ENCODE measurements at places on chromosomes 16 and 17.

GRCh38 chr16:81647527-81647926, 131.6 kb upstream of the PLCG2 start:
- DNase-seq, result no peak

- DNase-seq, result no peak
These were observed 499.1 kb downstream of the KCNJ2 start for GRCh38 chr17:70668276-70668937.

DNA sequence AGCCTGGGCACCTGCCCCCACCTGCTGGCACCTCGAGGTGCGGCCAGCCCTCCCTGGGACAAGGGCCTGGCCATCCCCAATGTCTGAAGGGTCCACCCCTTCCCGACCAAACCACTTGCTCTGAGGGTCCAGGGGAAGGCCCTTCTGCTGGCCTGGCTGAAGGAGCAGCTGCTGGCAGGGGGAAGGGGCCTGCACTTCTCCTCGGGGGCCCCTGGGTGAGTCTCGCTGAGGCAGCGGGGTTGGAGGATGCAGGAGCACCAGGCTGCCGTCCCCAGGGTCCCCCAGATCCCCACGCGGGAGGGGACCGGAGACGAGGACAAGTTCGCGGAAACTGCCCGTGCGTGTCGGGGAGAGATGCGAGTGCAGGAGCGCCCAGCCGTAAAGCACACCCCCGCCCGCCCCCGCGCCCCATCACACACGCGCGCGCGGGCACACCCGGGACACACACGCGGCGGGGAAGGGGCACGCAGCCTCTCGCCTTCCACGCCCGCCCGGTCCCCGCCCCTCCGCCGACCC, 725 bp upstream of the CACNA1H start:
- DNase-seq, result no peak

DNA sequence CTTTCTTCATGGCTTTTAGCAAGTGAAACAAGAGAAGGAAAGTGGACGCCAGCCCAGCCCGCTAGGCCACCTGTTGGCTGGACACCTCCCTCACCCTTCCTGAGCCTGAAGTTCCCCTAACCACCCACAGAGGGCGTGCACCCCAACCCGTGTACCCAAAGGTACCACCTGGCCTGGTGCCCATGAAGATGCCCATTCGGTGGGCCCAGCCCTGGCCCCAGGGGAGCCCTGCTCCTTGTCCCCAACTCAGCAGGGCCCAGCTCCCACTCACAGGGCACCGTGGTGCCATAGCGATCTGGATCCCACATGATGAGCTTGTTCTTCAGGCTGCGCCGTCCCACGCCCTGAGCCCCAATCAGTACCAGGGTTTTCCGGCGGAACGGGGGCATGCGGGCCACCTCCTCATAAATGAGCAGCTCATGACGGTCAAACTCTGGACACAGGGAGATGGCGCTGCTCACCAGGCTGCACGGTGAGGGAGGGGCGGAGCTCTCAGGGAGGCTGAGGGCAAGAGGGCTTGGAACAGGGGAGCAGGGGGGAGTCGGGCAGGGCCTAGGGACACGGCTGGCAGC, 26.8 kb downstream of the MPP2 start:
- no peak for DNase-seq

DNA sequence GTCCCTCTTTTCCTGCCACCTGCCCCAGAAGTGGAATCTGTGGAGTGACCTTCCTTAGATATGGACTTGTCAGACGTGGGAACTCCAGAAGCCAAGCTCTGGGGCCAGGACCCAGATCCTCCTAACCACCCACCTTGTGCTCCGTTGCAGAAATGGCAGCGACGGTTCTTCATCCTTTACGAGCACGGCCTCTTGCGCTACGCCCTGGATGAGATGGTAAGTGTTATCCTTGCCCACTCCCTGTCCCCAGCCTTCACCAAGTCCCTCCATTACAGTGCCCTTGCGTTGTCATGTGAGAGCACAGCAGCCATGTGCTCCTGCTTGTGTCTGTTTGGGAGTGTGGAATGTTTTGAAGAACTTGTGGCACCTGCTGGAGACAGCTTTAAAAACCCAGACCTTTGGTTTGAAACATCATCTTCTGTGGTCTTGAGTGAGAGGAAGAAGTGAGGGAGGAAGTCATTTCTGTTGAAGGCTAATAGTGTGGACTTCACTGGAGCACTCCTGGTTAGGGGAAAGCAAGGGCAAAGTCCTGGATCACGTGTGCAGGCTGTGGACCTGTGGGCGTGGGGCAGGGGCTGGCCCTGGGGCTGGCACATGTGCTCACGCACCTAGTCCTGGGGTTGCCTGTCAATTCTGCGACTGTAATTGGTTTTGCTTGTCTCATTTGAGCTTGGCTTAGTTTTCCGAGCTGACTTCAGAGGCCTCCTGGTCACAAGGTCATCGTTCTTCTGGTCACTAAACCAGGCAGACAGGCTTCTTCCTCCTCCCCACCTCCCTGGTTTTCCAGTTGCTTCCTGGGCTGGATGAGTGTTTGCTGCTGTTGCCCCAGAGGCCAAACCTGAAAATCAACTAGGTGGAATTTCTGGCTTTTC, 35.8 kb downstream of the MPRIP start:
- DNase-seq, result no peak

DNA sequence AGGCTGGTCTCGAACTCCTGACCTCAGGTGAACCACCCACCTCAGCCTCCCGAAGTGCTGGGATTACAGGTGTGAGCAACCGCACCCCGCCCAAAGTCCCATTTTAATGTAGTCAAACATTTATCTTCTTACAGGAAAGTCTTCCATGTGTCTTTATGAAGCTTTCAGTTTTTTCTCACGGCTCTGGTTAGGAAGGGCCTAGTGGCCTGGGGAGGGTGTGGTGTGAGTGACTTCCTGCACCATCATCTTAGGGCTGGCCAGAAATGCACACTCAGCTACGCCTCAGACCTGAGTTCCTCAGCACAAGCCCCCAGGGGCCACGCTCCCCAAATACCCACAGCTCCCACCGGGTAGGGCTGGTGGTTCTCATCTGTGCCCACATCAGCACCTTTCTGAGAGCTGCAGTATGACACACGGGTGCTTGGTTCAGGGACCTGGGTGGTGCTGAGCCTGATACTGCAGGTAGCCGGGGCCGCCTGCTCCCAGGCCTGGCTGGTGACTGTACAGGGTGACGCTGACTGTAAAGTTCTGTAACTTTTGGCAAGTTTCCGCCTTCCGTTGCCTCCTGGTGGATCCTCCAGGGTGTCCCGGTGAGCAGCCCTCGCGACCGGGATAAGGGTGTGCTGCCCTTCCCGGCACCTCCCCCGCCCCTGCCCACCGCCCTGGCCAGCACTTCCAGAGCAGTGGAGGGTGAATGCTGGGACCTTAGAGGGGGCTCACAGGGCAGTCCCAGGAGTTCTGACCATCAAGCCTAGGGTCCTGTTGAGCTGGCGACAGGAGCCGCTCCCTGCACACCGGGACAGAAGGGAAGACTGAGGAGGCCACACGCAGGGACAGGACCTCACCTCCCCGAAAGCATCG, 52.5 kb downstream of the ZNF778 start:
- DNase-seq, result no peak

GRCh38 chr16:88906535-88907105, 40.2 kb upstream of the PABPN1L start:
- DNase-seq, result no peak

DNA sequence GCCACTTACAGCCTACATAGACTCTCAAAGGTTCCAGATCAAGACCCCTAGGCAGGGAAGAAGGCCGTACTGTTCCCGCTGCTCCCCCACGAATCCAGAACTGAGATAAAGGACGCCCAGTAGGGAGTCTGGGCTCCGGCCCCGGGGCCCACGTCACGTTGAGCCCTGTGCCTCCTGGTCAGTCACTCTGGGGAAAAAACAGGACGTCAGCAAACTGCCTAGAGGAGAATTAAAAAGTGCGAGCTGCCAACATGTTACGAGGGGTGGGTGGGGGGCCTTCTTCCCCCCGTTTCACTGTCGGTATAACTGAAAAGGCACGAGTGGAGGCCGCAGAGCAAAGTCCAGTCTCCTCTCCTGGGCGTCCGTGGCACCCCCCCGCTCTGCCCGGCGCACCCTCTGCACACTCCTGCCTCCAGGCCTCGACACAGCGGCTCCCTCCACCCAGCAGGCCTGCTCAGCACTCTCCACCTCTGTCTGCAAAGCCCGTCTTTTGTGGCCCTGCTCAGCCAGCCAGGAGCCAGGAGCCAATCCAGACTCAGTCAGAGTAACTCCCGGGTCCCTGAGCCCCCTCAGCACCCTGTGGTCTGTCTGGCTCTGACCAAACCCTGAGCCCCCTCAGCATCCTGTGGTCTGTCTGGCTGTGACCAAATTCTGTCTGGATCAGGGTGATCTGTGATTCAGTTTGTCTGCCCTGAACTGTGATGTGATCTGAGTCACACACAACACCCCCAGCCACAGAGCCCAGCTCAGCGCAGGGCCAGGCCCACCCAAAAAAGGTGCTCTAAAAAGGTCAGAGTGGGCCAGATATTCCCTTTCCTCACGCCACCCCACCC, 6.2 kb downstream of the ITGAE start:
- no peak for DNase-seq

GRCh38 chr17:43946781-43947180, 4.5 kb upstream of the PPY start:
- DNase-seq, result no peak

GRCh38 chr16:30621765-30622164, 11.6 kb upstream of the ZNF689 start:
- peak; percentile 26 for DNase-seq

GRCh38 chr17:56176091-56176490, 22.8 kb downstream of the ANKFN1 start:
- no peak for DNase-seq

DNA sequence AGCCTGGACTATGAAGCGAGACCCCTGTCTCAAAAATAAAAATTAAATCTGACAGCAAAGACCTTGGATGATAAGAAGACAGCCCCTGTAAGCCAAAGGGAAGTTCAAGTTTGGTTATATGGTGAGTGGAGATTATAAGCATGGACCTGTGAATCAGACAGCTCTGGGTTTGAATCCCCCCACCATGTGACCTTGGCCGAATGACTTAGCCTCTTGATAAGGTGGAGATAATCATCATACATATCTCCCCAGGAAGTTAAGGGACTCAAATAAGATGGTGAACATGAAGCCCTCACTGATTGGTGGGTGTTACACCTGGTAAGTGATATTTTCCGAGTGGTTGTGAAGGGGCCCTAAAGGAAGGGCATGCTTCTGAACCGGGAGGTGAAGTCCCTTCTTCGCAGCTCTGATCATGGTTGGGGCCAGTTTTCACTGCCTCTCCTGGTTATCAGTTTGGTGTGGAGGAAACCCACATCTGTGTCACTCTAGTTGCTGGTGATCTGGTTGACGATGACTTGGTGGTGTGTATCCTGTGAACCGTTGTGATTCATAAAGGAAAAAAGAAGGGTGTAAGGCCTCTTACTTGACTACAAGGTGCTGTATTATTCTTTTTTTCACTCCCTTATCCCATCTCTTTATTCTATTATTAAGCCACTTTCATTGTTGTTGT, 61.7 kb upstream of the CLEC18A start:
- no peak for DNase-seq

DNA sequence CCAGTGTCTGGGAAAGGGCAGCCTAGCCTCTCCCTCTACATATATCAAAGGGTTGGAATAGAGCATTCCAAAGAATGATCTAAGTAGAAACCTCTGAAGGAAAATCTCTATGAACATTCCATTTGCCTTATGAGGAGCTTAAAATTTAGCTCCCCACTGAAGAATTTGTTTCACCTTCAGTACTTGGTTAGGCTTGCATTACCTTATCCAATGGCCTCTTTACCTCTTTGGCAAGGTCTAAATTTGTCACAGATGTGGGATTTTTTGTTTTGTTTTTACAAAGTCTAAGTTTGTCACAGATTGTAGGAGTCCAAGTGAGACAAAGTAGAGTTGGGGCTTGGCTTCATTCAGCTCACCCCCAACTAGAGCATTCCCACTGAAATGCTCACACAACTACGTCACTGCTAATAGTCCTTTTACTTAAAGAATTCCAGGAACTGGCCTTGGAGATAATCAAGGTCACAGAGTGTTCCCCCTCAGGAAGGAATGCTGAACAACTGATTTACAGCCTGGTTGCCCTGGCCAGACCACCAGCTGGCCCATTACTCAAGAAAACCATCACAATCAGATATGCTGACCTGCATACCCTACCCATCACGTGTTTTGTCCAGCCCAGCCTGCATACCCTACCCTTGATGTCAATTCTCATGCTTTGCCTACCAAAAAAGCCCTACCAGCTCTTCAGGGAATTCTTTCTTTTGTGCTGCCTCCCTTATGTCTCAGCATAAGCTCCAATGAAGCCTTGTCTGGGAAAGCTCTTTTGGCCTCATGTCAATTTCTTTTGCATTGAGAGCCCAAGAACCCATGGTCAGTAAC, 26.5 kb upstream of the PPM1D start:
- DNase-seq, result peak; percentile 93

GRCh38 chr17:75822119-75822799, 21.9 kb downstream of the UNC13D start:
- DNase-seq, result no peak

- DNase-seq, result no peak
These were observed 19.2 kb downstream of the CCDC40 start for GRCh38 chr17:80055597-80055996.

GRCh38 chr16:8391257-8391656, 199.1 kb downstream of the TMEM114 start:
- no peak for DNase-seq

DNA sequence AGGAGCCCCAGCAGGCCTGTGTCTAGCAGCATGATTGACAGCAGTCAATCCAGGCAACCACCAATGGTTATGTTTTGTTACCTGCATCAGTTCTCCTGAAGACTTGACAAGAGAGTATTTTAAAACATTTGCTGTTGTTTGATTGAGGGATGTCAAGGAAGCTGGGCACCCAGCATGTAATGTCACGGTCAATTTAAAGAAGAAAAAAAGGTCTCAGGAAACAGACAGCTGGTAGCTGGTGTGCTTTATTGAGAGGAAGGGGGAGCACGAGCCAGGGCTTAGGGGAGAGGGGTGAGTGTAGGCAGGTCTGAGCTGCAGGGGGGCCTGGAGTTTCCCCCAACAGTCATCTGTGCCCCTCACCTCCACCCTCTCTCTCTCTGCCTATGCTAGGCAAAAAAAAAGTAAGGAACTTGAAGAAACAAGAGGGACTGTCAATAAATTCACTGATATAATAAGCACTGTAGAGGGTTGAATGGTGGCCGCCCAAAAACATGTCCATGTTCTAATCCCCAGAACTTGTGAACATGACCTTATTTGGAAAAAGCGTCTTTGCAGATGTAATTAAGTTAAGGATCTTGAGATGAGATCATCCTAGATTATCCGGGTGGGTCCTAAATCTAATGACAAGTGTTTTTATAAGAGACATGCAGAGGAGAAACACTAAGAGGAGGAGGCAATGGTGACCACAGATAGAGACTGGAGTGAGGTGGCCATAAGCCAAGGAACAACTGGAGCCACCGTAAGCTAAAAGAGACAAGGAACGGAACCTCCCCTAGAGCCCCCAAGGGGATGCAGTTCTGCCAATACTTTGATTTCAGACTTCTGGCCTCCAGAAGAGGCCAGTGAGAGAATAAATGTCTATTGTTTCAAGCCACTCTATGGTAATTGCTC, 14.5 kb downstream of the TSPOAP1 start:
- DNase-seq, result no peak

- peak; percentile 65 for DNase-seq
These were observed at the start of gene MFAP4 for GRCh38 chr17:19386974-19387920. MFAP4 (minus strand) TSS chr17:19387190; CDS start chr17:19387155, 35 bp downstream.

GRCh38 chr17:6358131-6358530, 76.8 kb downstream of the AIPL1 start:
- no peak for DNase-seq

All from AG04449 (cell line).